ENCODE measurements at places on chromosomes 13 and 19.

DNA sequence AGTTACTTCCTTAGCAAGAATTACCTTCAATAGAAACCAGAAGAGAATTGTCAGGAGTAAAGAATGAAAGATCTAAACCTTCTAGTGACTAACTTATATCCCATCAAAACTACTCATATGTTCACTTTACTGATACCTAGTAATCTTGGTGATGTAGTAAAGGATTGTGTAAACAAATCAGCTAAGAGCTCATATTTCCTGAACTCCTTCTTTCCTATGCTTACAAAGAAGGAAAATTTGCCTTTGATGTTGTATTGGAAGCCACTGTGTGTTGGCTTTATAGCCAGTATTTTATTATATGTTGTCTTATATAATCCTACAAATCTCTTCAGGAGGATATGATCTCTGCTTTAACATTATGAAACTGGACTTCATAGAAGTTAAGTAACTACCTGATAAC, 671.0 kb downstream of the PCDH9 start:
- no peak for DNase-seq

DNA sequence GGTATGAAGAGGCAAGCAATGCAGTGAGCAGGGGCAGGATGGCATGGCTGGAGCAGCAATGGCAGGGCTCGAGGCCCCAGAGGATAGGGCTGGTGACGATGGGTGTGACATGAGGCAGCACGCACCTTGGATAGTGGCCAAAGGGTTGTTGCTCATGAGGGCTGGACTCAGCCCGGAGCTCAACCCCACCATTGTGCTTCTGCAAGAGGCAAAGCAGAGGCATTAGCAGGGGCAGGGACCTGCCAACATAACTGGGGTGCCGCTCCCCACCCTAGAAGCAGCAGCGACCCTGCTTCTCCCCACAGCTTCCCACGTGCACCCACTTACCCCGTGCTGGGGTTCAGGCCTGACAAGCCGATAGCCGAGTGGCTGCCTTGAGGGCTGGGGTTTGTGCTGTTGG, 15.8 kb downstream of the ZNF574 start:
- no peak for DNase-seq

DNA sequence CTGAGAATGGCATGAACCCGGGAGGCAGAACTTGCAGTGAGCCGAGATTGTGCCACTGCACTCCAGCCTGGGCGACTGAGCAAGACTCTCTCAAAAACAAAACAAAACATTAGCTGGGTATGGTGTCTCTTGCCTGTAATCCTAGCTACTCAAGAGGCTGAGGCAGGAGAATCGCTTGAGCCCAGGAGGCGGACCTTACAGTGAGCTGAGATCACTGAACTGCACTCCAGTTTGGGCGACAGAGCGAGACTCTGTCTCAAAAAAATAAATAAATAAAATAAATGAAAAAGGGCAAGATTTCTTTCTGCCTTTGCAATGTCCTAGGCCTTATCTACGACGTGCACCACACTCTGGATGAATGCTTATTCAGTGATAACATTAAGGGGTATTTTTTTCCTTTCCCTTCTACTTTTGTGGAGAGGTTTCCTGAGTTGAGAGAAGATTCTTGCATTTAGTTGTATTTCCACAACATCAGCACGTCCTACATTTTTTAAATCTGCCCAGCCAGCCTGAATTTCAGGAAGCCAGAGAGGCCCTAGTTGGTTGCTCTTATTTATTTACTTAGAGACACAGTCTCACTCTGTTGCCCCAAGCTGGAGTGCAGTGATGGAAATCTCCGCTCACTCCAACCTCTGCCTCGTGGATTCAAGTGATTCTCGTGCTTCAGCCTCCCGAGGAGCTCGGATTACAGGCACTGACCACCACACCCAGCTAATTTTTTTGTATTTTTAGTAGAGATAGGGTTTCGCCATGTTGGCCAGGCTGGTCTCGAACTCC, 26.1 kb upstream of the OR1M1 start:
- no peak for DNase-seq

GRCh38 chr19:30214651-30215051, 157.5 kb upstream of the ZNF536 start:
- no peak for DNase-seq

DNA sequence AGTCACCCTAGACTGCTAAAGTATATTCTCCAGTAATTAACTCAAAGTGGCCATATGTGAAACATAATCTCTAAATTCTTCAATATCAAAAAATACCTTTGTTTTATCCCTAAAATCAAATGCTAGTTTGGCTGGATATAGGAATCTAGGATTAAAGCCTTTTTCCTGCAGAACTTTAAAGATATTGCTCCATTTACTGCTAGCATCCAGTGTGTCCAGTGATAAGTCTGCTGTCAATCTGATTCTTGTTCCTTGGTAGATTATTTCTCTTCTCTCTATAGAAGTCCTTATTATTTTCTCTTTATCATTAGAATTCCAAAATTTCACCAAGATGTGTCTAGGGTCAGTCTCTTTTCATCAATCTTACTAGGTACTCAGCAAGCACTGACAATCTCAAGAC, 384.6 kb downstream of the FGF14 start:
- no peak for DNase-seq

DNA sequence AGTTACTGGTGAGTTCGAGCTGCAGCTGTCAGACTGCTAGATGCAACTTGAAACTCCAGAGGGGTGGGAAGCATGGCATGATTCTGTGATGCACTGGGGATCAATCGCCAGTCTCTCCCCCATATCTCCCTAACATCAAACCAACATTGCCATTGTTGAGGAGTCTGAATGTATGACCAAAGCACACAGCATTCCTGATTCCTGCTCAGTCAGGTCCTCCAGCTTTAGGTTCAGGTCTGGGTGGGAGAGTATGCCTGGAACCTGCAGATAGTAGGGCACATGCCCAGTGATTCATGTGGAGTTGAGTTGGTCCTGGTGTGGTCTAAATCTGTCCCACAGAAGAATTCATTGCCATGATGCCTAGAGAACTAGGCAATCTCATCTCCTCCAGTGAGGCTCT, 269.1 kb downstream of the GPC5 start:
- no peak for DNase-seq

- DNase-seq, result no peak
These were observed 10.2 kb downstream of the ANGPTL4 start for GRCh38 chr19:8373867-8374813.

GRCh38 chr13:44032802-44033201, 153.1 kb downstream of the LACC1 start:
- DNase-seq, result no peak

GRCh38 chr13:85799097-85799582, at the start of gene SLITRK6:
Gene SLITRK6 (minus strand): TSS chr13:85799419. CDS start chr13:85796508, 2,911 bp downstream.
- no peak for DNase-seq

DNA sequence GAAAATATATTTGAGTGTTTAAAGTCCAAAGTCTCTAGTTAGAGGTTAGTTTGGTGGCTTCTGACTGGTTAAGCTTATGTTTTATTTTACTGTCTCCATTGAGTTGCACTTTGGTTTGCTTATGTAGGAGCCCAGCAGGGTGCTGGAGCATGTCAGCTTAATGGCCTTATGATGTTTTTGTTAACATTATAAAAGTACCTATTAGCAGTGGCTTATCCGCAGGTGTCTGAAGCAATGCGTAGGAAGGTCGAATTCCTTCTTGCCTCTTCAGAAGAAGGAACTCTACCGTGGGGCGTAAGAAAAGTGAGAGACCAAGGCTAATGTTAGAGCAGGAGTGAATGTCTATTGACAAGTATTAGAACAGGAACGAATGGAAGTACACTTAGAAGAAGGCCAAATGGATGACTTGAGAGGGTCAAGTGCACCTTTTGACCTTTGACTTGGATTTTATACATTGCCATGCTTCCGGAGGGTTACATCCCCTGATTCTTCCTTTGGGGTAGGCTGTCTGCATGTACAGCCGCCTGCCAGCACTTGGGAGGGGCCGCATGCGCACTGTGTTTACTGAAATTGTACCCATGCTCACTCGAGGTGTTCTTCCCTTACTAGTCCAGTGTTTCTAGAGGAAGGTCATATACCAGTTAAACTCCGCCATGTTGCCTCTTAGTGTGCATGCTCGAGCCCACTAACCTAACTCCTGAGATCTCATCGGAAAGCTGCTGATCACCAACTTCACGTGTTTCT, 793.9 kb upstream of the PCDH9 start:
- DNase-seq, result no peak

DNA sequence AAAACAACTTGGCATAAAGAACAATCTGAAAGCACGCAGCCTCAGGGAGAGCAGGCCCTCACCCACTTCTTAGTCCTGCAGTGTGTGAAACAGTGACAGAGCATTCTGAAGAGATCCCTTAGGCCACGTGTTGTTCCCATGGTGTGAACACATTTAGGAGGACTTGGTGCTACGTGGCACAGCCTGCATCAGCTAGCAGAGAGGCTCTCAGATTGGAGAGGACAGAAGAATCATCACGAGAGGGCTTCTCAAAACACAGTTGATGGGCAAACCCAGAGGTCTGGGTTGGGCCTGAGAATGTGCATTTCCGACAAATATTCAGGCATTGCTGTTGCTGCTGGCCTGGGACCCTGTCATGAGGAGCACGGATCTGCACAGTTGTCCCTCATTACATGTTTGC, 26.1 kb upstream of the TFDP1 start:
- DNase-seq, result no peak

GRCh38 chr19:2659856-2660432, 42.5 kb downstream of the GNG7 start:
- no peak for DNase-seq

- no peak for DNase-seq
These were observed 658 bp downstream of the SIN3B start for GRCh38 chr19:16829822-16830289.
